NCI-H2171 (cell line): ENCODE measurements at places on chromosomes 11 and 22.

DNA sequence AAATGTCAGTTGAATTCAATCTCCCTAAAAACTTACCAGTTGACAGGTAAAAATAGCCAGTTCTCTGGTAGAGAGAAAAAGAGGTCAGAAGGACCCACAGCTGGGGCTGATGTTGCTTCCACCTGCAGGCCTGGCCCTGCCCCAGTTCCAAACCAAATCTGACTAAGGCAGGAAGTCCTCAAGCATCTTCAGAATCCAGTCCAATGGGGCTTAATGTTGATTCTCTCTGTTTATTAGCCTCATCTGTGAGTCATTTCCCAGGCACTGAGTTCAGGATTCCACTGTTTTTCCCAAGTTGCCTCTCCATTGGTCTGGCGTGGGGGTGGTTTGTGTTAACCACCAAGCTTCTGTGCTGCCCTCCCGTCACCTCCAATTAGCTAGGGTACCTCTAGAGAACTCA is 601.8 kb downstream of the INSC start:
- no peak for DNase-seq

GRCh38 chr11:63564056-63564774 is 1.0 kb upstream of the PLAAT2 start:
- DNase-seq: no peak

DNA sequence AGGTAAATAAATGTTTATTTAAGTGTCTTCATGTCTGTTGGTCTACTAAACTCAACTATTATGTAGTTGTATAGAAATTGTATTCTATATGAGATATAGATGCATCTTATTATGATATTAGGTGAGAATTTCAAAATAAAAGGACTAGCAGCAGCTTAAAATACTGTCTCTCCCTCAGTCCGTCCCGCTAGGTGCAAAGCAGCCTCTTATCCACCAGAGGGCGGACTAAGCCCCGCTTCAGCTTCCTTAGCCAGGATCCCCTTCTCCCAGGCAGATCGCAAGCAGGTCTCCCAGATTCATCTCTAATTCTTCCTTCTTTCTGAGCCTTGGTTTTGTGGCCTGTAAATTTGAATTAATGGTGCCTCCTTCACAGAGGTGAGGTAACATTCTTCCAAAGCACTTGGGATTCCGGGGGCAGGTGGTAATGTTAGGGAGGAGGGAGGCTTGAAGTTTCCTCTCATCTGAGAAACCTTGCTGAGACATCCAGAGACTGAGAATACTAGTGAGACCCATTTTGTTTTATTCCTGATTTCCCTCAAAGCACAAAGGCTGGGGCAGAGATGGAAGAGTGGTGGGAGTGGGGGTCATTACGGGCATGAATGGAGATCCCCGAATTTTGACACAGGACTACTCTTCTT is 13.5 kb upstream of the INSC start:
- DNase-seq: peak; percentile 8

- DNase-seq: no peak
Measured at GRCh38 chr11:287821-288477, 977 bp upstream of the PGGHG start.

DNA sequence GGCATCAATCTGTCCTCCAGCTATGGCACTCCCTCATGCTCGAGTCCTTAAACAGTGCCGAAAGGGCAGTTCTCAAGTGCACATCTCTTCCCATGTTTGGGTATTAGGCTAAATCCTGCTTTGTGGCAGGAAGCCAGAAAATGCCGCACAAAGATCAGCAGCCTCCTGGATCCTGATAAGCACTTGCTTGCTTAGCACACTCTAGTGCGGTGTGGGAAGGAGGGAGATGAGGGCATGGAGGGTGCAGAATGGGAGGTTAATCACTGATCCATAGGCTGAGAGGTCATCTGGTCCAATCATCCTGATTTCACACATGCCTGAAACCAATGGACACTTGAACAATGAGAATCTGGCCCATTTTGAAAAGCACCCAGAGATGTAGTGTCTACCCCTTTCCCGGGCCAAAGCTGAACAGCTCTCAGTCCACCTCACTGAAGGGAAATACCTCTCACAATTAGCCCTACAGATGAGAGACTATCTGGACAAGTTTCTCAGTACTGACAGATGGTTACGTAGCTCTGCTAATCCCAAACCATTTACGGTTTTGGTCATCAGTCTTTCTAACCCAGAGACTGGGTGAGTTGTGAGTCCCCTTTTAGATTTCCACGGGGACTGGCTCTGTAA is 29.8 kb upstream of the CHRM4 start:
- DNase-seq: no peak

DNA sequence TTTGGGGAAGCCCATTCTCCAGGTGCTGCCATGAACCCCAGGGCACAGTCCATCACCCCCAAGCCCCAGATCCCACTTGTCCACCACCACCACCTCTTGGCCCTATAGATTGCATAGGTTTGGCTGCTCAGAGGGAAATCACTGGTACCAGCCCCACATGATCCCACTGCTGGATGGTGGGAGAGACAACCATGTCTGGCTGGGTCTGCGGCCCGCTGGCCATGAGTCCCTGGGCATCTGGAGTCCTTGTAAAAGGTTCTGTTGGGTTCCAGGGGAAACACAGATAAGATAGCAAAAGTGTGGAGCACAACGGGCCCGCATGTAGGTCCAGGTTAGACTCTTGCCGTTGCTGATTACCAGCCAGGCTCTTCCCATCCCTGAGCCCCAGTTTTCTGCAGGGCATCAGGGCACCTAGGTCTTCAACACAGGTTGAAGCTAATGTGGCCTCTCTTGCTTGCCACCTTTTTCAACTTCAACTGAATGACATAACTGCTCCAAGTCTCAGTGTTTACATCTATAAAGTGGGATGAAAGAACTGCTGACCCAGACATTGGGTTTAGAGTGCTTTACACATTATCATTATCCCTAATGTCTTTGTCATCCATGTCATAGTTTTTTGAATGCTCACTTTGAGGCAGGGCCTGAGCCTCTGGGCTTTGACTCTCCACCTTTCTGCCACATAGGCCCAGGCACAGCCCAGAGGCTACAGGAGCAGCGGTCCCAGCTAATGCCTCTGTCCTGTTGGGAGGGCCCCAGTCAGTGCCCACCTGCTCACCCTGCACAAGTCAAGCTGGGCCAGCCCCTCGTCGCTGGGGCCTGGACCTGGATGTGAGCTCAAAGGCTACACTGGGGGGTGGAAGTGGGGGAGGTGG is 1.0 kb upstream of the TANGO2 start:
- DNase-seq: no peak

DNA sequence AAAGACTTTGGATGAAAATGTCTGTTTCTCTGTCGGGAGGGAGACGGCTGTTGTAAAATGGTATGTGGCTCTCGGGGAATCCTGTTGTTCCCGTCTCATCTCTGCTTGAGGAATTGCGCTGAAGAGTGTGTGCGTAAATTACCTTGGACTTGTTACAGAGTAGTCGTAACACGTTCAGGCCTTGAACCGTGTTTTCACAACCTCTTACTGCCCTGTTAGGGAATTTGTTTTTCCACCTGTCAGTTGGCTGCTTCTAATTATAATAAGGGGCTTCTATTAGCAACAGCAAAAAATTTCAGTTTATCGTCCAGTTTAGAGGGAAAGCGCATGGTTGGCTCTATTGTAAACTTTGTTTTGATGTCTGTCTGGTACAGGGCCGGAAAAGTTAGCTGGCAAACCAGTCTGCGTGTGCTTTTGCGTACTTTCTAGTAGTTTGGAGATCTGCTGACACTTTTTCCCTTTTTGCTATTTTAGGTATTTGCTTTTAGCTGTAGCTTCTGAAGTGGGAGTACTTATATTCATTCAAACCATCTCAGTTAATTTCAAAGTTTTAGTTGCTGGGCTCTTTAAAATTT is 1.5 kb downstream of the HIPK3 start:
- peak; percentile 88 for DNase-seq

GRCh38 chr11:125740617-125741016 is 5.5 kb upstream of the PATE1 start:
- DNase-seq: no peak

DNA sequence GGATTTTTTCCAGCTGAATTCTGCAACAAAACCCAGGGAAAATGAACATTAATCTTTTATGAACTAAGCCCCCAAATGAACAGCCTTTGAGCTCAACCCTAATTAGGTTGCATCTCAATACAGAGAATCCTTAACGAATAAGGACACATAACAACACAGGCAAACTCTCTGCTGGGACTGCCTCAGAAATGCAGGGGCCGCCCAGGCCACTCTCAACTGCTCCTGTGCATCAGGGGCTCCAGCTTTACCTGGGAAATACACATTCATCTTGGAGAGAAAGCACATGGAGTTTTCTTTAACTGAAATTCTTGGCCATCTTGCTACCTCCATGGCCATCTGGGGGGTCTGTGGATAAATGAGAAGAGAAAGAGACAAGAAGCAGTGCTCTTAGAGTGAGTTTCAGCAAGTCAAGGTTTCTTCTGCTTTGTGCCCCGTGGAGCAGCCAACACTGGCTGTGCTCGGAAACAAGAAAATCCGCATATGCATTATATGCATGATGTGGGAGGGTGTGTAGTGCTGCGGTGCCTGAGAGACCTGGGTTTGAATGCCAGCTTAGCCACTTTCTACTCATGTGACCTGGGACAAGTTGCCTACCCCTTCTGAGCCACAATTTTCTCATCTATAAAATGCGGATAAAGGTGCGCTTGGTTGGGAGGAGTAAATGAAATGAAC is 81.9 kb upstream of the RCN1 start:
- DNase-seq: no peak

GRCh38 chr11:61695917-61696316 is 15.7 kb downstream of the DAGLA start:
- DNase-seq: no peak

GRCh38 chr11:106011481-106011880 is 10.6 kb downstream of the MSANTD4 start:
- no peak for DNase-seq

DNA sequence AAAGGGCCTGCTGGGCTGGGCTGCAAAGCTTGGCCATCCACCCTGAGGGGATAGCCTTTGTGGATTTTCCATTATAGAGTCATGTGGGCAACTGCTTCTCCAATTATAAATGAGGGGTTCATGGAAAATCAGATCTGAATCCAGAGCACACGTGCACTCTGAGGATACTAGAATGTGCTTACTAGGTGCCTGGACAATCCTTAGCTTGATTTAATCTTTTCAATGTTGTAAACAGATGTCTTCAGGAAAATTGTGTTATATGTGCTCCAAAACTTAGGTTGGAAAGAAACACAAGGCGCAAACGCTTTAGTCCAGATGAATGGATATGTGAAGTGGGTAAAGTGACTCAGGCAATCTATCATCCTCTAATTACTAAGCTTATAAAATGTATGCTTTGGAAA is 92.0 kb downstream of the SLC17A6 start:
- DNase-seq: no peak
